ENCODE measurements at places on chromosomes 16 and 17.
A peak's percentile ranks its signal among the peaks of the same experiment; 100 is the strongest.

DNA sequence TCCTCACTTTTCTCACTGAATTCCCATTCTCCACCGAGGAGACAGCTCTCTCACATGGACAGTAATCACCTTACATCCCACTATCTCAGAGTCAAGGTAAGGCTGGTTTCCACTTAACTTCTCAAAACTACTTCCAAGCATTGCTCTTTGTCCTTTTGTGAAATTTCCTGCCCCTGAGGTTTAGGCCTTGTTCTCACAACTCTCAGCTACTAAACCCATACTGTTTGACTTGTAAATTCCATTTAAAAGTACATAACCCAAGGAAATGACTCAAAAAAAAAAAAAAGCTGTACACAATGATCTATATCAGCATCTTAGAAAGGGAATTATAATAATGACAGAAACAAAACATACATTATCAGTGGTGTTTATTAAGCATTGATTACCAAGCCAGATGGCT lies 8.8 kb downstream of the CDC27 start:
- peak; percentile 12 for DNase-seq

GRCh38 chr17:50248255-50248654 lies 26.0 kb upstream of the TMEM92 start:
- no peak for DNase-seq

DNA sequence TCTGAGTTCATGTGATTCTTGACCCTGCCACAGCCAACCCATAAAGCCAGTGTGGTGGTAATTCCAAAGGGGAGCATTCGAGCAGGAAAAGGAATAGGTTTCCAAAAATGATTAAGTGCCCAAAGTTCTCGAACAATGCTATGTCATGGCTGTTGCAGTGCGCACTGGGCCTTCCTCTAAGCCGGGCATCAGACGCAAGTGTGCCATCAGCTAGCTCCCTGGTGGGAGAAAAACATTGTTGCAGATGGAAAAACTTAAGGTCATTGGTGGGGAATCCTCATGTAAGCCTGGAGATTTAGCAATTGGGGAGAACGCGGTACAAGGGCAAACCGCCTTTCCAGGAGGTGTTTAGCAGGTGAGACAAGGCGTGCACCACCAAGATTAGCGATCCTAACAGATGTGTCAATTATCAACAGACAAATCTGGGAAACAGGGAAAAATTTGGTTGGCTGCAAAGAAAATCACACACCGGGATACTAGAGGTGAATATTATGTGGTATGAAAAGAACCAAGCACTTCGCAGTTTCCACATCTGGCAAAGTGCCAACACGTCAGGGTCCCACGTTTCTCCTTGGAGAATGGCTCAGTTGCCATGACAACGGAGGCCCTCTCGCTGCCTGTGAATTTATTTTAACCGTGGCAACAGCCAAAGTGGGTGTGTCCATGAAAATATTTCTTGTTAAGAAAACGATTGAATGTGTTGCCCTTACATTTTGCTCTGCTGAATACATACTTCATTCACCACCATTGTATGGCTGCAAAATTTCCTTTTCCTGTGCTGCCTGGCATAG lies 118.5 kb upstream of the CACNG5 start:
- DNase-seq = no peak

DNA sequence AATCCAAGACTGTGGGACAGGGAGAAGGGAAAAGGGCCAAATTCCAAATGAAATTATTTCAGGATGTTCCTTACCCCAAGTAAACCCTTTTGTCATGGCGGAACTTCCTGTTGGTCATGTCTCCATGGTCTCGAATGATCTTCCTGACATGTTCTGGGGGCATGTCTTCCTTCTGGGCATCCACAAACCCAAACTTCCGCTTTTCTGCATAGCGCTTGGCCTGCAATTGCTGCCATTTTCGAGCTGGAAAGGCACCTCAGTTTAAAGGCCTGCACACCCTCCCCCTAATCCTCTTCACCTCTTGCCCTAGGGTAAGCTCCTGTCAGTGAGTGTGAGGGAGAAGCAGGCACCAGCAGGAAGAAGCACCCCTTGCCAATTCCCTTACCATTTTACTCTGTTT lies 1.2 kb downstream of the PRPF8 start:
- no peak for DNase-seq

DNA sequence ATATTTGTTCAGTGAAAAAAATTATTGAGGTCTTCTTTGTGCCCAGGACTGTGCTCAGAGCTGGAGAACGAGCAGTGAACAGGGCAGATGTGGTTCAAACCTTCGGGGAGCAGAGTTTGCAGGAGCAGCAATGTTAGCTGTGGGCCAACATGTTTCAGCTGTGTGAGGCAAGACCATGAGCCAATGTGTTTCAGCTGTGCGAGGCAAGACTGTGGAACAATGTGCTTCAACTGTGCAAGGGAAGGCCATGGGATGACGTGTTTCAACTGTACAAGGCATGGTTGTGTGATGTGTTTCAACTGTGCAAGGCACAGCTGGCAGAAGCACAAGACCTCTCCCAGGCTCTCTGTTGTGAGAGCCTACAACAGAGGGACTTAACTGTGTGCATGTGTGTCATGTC lies 35.2 kb upstream of the SDK2 start:
- no peak for DNase-seq

DNA sequence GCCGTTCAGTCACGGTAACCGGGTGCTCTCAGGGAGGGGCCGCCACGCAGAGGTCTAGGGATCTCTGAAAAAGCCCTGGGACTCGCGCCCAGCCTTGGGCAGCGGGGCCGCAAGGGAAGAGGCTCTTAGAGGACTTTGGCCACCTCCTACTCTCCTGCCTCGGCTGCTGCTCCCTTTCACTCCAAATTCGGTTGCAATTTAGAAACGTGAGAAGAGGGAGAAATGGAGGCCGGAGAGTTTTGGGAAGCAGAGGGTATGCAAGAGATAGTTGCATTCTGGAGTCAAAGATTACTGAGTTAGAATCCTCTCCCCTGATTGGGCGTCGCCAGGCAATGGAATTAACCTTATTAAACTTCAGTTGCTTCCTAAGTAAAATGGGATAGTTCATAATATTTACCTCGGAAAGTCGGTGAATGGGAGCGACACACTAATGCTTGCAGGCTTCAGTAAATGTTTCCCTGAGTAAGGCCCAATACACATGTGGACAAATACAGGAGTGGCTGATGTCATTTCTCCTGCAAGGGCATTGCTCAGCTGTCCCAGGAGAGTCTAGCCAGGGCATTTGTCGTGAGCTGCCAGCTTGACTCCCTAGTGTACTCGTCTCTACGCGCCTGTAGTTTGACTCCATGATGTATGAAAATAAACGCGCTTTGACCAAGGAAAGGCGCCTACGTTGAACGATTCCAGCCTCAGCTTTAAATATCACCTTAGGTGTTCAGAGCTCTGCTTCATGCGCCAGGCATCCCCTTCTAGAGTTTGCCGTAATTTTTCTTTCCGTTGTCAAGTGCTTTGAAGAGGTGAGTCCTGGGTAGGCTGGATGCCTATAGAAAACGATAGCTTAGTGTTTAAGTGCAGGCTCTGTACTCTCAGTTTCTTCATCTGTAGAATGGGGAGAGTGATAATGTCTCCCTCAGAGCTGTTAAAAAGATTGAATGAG lies 667 bp downstream of the OGFOD1 start:
- DNase-seq = peak; percentile 58

DNA sequence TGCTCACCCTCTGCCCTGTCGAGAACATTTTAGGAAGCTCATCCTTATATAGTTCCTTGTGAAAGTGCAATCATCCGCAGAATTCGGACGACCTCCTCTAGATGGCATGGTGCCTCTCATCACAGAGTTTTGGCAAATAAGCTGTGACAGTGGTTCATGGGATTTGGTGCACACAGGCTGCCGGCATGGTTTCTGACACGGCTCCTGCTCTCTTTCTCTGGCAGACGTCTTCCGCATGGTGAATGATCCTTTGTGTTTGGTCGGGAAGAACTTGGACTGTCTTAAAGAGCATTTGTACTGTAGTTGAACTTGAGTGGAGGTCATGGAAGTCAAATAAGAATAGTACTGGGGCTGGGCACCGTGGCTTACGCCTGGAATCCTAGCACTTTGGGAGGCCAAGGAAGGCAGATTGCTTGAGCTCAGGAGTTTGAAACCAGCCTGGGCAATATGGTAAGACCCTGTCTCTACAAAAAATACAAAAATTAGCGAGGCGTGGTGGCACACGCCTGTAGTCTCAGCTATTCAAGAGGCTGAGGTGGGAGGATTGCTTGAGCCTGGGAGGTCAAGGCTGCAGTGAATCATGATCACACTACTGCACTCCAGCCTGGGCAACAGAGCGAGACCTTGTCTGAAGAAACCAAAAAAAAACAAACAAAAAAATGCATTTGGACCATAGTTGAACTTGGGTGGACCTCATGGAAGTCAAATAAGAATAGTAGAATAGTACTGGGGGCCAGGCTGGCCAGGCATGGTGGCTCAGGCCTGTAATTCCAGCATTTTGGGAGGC lies 34.7 kb upstream of the NAT9 start:
- no peak for DNase-seq

- peak; percentile 15 for DNase-seq
Observed at GRCh38 chr16:30699615-30700099, 686 bp downstream of the SRCAP start.

DNA sequence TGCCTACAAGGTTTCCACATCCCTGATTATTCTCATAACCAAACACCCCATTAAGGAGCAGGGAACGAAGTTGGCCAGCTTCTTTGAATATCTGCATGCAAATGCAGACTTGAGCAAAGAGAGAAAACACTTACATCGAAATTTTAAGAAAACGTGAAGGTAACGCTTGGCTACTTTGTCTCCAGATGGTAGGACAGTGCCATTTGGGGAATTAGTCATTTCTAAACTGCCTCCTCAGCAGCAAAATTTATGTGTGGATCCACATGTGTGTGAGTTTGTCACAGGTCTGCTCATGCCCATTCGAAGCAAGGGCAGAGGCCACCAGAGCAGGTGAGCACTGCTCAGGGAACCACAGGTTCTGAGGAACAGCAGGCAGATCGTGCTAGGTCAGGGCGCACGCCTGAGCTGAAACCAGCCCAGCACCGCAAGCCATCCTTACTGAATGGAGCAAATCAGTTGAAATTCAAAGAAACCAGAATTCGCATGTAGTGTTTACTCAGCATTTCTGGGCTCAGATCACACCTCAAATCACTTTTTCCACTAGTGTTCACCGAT lies 80.1 kb downstream of the SOCS1 start:
- DNase-seq = no peak

GRCh38 chr17:8836821-8837562 lies 30.5 kb downstream of the PIK3R6 start:
- DNase-seq = peak; percentile 17

DNA sequence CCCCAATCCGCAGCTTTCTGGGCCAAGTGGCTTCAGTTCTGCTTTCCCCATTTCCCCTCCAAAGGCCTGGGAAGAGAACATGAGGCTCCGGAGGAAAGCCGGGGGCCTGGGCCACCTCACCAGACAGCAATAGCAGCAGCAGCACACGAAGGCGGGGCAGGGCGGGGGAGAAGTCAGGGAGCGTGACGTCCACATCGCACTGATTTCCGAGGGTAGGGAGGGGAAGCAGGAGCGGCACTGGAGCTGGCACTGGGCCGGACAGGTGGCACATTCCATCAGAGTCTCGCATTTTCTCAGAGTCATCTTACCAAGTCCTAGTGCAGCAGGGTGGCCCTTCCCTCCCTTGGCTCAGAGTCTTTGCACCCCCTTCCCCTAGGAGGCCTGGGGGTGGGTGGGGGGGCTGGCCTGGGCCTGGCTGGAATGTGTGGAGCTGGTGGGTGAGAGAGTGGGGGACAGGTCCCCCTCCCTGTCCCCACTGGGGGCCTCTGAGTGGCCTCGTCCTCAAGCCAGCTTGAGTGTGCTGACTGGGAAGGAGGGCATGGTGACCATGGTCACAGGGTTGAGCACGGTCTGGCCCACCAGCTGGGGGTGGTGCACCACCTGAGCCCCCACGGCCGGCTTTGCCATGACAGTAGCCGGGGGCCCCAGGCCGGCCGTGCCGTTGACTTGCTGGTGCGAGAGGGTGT lies 14.3 kb downstream of the MNT start:
- no peak for DNase-seq

- DNase-seq = no peak
Observed at GRCh38 chr17:7261379-7262191, 693 bp downstream of the CLDN7 start.

DNA sequence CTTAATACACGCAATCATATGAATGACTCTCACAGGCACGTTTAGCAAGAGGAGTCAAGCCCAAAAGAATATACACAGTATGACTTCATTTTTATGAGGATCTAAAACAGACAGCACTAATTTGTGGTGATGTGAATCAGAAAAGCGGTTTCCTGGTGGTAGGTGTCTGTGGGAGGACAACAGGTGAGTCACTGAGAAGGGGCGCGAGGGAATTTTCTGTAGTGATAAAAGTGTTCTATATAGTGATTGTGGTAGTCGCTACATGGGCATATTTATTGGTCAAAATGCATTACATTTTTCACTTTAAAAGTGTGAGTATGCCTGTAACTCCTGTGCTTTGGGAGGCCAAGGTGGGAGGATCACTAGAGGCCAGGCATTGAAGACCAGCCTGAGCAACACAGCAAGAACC lies 7.6 kb upstream of the TNRC6A start:
- no peak for DNase-seq

GRCh38 chr16:17331071-17331607 lies 139.6 kb downstream of the XYLT1 start:
- no peak for DNase-seq

DNA sequence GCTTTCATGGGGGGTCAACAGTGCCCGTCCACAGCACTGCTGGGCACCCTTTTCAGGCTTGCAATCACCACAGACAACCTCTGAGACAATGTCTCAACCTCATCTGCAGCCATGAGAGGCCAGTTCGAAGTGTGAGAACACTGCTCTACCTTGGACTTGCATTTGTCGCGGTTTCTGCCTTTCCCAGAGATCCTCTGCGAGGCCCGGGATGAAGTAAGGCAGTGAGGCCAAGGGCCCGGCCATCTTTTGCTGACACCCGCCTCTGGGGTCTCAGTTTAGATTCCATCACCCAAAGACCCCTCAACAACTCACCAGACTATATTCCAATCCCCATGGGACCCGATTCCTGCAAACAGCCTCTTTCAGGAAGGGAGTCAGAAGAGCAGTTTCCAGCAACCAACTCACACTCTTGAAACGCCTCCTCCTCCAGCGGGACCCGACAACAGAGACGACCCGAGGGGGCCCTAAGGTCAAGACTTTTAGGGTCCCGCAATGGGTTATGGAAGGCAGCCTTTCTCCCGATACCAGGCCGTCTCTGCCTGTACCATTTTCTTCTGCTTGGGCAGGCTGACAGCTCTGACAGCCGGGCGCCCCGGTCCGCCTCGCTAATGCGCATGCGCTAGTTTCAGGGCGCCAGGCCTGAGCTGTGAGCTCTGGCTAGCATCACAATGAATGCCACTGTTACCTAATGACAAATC lies 576.0 kb downstream of the KCNJ18 start:
- DNase-seq = no peak

DNA sequence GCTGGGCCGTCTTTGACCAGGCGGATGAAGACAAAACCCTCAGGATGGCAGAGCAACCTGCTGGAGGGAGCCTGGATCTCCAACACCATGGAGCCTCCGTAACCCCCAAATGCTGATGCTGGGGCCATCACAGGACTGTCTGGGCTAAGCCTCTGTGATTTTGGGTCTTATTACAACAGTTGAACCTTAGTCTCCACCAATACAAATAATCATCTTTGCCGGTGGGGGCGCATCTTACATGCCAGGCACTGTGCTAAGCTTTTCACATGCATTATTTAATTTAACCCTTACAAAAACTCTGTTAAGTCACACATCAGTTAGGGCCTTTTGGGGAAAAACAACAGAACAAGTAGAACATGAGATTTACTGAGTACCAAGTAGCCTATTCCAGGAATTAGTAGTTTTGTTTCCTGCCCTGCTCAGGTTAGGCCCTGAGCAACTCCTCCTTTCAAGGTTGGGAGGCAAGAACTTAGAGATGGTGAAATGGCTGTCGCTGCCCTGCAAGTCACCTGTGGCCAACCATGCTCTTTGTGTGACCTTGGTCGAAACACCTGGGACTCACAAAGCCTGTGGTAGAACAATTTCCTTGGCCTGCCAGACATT lies 8.9 kb upstream of the ITGAM start:
- DNase-seq = no peak
